Stimulated activated CD4-positive, alpha-beta T cell treated with anti-CD3 and anti-CD28 coated beads, Interleukin-1b, Interleukin-23, amount 100 ng/mL, for 1 hour (primary cell): ENCODE measurements at places on chromosomes 13 and 19.

DNA sequence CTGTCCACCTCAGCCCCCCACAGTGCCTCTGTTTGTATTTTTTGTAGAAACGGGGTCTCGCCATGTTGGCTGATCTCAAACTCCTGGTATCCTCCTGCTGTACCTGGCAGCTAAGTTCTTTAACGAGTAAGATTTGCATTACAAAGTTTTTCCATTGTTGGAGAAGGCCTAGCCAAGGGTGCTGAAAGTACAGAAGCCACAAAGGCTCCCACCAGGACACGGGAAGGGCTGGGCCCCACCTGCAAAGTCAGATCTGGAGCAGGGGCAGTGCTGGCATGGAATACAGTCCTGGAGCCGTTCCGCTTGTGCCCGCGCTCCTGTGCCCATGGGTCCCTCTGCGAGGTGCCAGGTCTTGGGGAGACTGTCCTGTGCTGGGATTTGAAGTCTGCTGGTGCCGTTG is 12.1 kb downstream of the FZR1 start:
- no peak for DNase-seq

GRCh38 chr13:113176280-113176679 is 17.8 kb downstream of the PROZ start:
- no peak for DNase-seq

DNA sequence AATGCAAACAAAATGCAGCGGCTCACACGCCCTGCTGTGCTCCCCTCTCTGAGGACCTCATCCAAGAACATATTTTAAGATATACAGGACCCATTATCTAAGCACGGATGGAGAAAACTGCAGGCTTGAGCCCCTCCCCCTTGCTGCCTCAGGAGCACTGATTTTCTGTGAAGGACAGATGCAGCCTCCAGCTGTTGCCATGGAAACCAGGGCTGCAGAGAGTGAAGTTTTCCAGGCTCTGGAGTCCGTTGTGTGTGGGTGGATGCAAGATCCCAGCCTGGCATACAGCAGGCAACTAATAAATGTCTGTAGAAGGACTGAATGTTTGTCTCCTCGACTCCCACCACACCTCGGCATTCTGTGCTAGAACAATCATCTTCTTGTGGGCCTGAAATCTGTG is 105.6 kb upstream of the PEG3 start:
- DNase-seq = no peak

DNA sequence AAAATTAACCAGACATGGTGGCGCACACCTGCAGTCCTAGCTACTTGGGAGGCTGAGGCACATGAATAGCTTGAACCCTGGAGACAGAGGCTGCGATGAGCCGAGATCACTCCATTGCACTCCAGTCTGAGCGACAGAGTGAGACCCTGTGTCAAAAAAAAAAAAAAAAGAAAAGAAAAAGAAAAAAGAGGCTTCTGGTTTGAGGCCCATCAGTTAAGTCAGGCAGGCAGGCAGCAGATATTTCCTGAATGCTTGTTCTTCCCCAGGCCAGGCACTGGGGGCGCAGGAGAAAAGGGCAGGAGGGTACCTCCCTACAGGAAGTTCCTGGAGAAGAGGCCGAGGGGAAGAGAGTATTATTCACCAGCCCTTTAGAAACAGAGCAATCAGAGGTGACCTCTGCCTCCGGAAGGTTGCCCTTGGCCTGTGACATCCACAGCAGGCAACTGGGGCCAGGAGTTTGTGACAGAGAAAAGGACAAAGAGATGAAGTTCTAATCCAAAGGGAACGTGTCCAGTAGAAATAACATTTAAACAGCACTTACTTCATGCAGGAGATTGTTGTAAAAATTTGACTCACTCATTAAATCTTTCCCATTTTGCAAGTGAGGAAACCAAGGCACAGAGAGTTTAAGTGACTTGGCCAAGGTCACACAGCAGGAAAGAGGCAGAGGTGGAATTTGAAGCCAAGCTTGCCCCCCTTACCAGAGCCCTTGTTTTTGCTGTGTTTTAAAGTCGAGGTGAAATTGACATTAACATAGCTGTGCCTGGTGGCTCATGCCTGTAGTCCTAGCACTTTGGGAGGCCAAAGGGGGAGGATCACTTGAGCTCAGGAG is 4.3 kb upstream of the RLN3 start:
- no peak for DNase-seq

DNA sequence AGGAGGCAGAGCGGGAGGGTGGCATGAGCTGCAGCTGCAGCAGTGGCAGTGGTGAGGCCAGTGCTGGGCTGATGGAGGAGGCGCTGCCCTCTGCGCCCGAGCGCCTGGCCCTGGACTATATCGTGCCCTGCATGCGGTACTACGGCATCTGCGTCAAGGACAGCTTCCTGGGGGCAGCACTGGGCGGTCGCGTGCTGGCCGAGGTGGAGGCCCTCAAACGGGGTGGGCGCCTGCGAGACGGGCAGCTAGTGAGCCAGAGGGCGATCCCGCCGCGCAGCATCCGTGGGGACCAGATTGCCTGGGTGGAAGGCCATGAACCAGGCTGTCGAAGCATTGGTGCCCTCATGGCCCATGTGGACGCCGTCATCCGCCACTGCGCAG is 2.0 kb downstream of the EGLN2 start:
- DNase-seq = no peak

GRCh38 chr13:29693275-29693945 is 97.9 kb upstream of the SLC7A1 start:
- DNase-seq = no peak

GRCh38 chr13:76632401-76633044 is 253.7 kb downstream of the KCTD12 start:
- DNase-seq = no peak

GRCh38 chr19:44725251-44725650 is 23.3 kb upstream of the BCL3 start:
- DNase-seq = no peak

DNA sequence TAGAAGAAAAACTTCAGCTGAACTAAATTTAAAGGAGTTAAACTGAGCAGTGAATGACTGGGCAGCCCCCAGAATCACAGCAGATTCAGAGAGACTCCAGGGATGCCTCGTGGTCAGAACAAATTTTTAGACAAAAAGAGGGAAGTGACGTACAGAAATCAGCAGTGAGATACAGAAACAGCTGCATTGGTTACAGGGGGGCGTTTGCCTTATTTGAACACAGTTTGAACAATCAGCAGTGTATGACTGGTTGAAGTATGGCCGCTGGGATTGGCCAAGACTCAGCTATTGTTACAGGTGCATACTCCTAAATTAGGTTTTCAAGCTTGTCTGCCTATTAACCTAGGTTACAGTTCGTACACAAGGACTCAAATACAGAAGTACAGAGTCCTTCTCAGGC is 2.2 kb upstream of the SPRYD7 start:
- DNase-seq = no peak

DNA sequence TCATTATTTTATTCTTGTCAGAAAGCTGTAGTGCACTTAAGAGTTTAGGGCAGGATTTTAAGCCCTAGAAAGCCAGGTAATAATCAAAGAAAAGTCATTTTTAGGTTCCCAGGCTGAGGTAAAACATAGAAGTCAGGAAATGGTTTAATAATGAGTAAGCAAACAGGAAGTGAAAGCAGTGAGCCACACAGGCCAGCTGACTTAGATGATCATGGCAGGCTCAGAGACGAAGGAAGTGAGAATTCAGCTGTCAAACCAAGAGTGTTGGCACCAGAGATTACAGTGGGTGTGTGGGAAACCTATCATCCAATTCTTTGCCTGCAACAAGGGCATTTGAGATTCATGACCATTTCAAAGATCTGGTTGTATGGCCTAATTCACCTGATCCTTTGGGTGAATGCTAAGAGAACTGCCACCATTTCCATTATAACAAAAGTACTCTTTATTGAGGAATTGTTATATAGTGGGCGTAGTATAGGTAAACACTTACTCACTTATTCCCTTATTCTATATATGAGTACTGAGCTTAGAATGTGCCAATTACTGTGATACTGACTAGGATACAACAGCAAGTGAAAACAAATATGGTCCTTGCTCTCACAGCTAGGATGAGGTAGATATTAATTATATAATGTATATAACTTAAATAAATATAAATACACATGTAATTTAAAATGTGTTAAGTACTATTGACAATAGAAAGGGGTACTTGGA is 103.7 kb upstream of the EDNRB start:
- DNase-seq = no peak

DNA sequence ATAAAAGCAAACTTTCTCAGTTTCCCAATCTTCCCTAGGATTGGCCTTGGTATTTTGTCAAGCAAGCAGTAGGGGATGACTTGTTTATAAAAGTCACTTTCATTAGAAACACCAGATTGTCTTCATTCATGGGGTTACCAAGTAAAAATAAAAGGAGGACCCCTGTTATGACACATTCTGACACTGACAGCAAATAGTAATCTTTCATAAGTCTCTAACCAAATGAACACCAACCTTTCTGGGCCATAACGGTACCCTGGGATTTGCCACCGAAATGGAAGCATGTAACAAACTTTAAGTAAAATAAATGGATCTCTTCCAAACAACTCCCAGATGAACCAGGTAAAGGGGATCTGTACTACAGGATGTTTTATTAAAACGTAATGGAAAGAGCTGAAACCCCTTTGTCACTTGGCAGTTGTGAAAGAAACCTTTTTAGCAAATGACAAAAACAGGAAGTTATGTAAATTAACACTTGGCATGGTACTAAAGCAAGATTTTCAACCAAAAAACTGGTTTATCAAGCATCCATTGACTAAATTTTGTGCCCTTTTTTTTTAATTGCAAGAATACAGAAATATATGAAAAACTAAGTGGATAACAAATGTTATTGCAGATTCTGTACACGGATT is 335.6 kb downstream of the RBM26 start:
- no peak for DNase-seq

DNA sequence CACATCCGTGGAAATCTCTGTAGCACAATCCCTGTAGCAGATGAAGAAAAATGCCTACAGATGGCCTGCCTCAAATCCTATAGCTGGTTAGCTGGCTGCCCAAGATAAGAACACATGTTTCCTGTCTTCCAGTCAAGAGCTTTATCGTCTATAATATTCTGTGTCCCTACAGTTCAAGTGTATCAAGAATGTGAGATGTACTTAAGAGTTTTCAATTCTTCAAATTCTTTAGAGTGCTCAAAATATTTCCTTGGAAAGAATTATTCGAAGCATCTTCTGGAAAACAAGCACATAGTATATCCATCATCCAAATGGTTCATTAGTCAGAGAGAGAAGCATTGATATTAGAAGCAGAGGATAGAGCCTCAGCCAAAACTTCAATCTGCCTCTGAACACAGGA is 239.8 kb downstream of the COG6 start:
- DNase-seq = no peak

DNA sequence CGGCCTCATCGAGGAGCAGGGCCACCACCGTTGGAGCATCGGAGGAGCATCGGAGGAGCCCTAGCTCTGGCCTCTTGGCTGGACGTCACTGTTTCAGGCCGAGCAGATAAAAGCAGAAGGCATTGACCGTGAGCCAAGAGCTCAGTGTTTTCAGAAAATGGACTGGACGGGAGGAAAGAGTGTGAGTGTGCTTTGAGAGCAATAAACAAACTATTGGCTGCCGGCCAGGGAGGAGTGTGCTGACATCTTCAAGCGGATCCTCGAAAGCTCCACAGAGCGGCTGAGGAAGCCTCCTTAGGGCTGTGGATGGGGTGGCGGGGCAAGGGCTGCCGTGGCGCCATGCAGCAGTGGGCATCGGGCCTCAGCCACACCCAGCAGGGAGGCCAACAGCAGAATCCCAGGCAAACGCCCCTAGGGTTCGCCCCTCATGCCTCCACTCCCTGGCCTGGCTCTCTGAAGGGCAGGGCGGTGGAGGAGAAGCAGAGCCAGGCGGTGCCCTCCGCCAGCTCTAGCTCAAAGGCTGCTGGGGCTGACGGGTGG is 41.8 kb downstream of the IRS2 start:
- DNase-seq = no peak

- DNase-seq = no peak
Measured at GRCh38 chr13:40960716-40961115, 58.4 kb downstream of the ELF1 start.

GRCh38 chr19:38845374-38846024 is 4.3 kb downstream of the HNRNPL start:
- no peak for DNase-seq

DNA sequence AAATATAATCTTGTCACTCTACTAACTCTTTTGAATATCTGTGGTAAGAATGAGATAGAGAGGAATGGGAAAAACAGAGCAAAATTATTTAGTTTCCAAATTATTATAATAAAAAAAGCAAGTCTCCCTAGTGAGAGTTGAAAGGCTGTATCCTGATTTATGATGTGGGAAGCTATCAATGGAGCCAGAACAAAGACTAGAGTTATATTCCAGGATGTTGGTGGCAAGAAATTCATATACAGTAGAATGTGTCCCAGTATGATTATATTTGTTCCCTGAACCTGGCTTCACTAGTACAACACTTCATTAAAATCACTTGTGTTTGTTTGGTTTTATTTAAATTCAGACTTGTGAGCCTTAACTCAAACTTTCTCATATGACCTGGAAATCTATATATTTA is 630.3 kb downstream of the GPC5 start:
- DNase-seq = no peak

- no peak for DNase-seq
Measured at GRCh38 chr19:7191946-7192691, 102.1 kb downstream of the INSR start.

GRCh38 chr19:38061294-38061693 is 154.3 kb downstream of the SIPA1L3 start:
- DNase-seq = no peak

- no peak for DNase-seq
Measured at GRCh38 chr19:36198119-36198518, 16.3 kb downstream of the ZNF565 start.

GRCh38 chr13:113411216-113412023 is 41.9 kb downstream of the ADPRHL1 start:
- DNase-seq = no peak

GRCh38 chr19:41328842-41329225 is 18.9 kb downstream of the CCDC97 start:
- DNase-seq = no peak

DNA sequence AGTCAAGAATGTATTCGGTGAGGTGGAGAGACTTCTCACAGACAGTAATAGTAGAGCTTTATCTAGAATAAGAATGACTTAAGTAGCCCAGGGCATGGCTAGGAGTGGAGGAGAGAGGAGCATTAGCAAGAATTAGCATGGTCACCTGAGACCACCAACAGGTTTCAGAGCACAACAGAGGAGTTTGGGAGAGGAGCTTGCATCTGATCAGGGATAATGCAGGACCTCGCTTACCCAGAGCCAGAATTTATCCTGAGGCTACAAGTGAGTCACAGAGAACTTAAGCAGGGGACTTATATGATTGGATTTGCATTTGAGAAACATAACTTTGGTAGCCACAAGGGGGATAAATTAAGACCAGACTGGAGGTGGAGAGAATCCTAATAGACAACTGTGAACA is 102.1 kb upstream of the FNDC3A start:
- DNase-seq = no peak

GRCh38 chr19:45815481-45816216 is 541 bp upstream of the RSPH6A start:
- DNase-seq = no peak

- no peak for DNase-seq
Measured at GRCh38 chr13:53012707-53013106, 15.9 kb upstream of the OLFM4 start.
